ENCODE measurements at places on chromosomes 12 and 14.
A peak's percentile ranks its signal among the peaks of the same experiment; 100 is the strongest.

- peak; percentile 63 for DNase-seq
Measured at GRCh38 chr12:1797011-1797901, 23.1 kb upstream of the LRTM2 start.

DNA sequence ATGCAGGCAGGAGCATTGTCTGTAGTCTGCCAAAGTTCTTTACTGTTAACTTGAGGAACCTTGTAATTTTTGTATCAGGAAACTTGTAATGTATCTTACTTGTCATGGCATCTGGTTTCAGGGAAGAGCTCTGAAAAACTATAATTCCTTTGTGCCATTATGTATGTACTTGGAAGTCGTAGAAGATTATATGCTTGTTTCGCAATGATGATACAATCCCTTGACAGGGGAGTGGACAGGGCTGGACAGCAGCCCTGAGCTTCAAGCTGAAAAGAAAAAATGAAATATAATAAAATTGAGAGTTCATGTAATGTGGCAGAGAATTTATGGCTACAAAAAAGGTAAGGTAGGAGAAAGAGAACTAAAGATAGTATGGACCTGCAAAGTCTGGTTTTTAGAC is 7.4 kb upstream of the DLGAP5 start:
- DNase-seq, result no peak

GRCh38 chr12:64747695-64748094 is 11.5 kb downstream of the GNS start:
- no peak for DNase-seq

GRCh38 chr12:110543252-110543959 is 39.7 kb downstream of the PPTC7 start:
- DNase-seq, result no peak

DNA sequence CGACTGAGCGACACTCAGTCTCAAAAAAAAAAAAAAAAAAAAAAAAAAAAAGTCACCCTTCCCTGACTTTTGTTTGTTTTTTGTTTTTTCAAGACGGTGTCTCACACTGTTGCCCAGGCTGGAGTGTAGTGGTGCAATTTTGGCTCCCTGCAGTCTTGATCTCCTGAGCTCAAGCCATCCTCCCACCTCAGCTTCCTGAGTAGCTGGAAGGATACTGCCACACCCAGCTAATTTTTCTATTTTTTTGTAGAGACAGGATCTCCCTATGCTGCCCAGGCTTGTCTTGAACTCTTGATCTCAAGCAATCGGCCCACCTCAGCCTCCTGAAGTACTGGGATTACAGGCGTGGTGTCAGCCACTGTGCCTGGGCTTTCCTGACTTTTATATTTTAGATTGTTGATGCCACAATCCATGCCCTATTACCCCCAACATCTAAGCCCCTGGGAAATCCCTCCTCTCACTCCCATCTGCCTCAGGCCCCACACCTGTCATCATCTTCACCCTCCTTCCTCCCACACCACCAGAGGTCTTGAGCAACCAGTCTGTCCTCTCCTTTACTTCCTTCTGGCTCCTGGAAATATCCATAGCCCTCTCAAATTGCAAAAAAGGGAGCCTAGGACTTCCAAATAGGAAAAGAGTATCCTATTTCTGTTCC is 7.8 kb downstream of the IKZF4 start:
- no peak for DNase-seq

GRCh38 chr14:99516871-99517642 is 35.8 kb downstream of the CCNK start:
- no peak for DNase-seq

DNA sequence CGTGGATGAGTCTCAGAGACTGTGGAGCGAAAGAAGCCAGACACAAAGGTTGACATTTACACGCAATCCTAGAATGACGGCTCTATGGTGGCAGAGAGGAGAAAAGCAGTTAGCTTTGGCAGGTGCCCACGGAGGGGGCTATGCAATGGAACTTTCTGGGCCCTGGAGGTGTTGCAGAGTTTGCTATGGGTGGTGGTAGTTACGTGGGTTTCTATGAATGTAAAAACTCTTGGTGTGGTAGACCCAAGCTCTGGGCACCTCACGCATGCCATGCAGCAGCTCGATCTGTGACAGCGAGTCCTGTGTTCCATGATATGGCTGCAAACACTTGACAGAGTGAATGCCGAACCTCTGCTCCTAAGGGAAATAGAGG is 5.0 kb upstream of the INF2 start:
- no peak for DNase-seq

DNA sequence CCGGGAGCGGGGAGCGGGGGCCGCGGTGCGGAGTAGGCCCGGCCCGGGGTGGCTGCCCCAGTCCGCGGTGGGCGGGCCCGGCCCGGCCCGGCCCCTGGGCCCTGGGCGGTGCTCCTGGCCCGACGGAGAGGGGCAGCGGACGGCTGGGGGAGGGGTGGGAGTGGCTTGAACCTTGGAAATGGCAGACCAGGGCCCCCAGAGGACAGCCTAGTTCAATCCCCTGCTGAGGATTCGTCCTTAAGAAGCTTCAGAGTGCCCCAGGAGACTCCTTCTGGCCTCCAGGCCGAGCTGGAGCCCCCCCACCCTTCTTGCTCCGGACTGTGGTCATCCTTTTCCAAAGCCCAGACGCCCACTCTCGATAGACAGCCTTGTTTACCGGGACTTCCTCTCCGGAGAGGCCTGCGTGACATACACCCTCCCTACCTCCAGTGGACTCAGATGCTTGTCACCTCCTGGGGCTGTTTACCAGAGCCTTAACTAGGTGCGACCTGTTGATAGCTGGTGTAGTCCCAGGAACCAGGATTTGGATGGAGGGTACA is 458 bp downstream of the KHNYN start:
- peak; percentile 66 for DNase-seq

GRCh38 chr12:116204169-116204568 is 73.3 kb downstream of the MED13L start:
- DNase-seq, result no peak

GRCh38 chr12:48054955-48055821 is 50.7 kb downstream of the SENP1 start:
- no peak for DNase-seq

DNA sequence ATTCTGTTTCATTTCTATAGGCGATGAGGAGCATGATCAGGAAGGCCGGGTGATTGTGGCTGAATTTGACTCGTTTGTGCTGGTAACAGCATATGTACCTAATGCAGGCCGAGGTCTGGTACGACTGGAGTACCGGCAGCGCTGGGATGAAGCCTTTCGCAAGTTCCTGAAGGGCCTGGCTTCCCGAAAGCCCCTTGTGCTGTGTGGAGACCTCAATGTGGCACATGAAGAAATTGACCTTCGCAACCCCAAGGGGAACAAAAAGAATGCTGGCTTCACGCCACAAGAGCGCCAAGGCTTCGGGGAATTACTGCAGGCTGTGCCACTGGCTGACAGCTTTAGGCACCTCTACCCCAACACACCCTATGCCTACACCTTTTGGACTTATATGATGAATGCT is 1.9 kb downstream of the APEX1 start:
- no peak for DNase-seq

- DNase-seq, result peak; percentile 39
Measured at GRCh38 chr14:59187802-59188460, 536 bp upstream of the DAAM1 start.

GRCh38 chr14:89618811-89619551 is 201.9 kb upstream of the FOXN3 start:
- DNase-seq, result peak; percentile 69

DNA sequence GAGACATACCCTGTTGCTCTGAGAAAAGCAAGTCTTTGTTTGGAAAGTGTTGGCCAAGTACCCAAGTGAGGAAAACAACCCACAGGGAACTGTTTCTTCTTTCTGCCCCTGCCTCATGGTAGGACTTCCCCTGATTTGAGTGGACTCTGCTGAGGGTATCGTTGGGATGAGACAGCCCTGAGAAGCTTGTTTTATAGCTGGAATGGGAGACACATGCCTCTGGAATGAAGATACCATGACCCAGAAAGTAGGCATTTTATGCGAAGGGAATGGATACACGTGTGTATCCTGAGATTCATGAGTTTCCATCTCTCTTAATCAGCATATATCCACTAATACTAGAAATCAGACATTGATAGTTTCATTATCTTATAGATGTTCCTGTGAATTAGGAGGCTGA is 382.3 kb downstream of the ATP23 start:
- no peak for DNase-seq

- DNase-seq, result no peak
Measured at GRCh38 chr14:93234798-93235197, 27.7 kb downstream of the UBR7 start.

- no peak for DNase-seq
Measured at GRCh38 chr12:78096909-78097597, 266.4 kb downstream of the NAV3 start.

DNA sequence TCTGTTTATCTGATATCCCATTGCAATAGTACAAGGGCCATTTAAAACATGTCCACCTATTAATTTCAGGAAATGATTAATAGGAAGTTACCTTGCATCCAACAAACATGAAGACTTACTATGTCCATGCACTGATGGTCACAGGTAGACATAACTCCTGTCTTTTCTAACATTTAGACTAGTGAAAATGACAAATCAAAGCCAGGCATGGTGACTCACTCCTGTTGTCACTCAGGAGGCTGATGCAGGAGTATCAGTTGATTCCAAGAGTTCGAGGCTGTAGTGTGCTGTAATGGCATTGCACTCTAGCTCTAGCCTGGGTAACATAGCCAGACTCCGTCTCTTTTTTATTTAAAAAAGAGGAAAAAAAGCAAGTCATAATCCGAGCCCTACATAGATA is 14.8 kb downstream of the HSP90B1 start:
- DNase-seq, result no peak
